ENCODE measurements at places on chromosomes 12 and 14.
A peak's percentile ranks its signal among the peaks of the same experiment; 100 is the strongest.

- DNase-seq = no peak
Observed at GRCh38 chr12:127980585-127980984, 286.4 kb upstream of the TMEM132C start.

- no peak for DNase-seq
Observed at GRCh38 chr14:21802441-21802840, 128.8 kb upstream of the OR4E1 start.

DNA sequence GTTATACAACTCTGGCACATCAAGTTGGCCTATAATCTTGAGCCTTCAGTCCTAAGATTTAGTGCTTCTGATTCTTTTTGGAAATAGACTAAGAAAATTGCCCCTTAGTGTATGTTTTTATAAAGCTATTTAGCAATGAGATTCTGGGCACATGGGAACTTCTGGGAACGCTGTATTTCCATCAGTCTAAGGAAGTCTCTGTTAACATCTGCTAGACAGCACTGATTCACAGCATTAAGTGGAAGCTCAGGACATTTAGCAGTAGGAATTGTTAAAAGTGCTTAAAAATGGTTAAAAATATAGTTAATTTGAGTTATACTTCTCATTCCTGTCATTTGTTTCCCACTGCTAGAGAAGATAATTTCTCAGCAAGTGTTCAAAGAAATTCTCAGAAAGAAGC is 579.1 kb downstream of the SLC16A7 start:
- DNase-seq = no peak

- no peak for DNase-seq
Observed at GRCh38 chr14:23521785-23522640, 29.6 kb downstream of the ZFHX2 start.

DNA sequence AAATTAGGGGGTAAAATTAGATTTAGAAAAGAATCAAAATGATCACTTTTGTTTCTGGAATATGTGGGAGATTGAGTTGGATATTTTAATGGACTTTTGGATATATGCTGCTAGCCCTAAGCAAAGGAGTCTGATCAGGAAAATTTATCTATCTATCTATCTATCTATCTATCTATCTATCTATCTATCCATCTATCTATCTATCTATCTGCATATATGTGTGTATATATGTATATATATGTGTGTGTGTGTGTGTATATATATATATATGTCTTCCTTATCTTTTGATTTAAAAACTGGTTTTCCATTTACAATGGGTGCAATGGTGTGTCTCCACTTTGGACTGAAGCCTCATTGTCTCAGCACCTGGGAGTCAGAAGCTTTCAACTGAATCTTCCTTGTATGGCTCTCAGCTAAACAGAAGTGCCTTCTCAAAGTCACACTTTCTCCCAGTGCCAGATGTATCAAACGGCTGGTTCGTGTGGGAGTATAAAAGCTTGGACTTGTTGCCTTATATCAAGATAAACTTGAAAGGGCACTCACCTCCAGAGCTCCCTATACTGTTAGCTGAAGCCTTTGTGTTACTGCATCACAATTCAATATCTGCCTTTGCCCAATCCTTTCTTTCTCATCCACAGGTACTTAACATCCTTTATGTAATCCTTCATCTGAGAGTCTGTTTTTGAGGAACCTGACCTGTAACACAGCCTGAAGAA is 31.6 kb upstream of the CD69 start:
- no peak for DNase-seq

DNA sequence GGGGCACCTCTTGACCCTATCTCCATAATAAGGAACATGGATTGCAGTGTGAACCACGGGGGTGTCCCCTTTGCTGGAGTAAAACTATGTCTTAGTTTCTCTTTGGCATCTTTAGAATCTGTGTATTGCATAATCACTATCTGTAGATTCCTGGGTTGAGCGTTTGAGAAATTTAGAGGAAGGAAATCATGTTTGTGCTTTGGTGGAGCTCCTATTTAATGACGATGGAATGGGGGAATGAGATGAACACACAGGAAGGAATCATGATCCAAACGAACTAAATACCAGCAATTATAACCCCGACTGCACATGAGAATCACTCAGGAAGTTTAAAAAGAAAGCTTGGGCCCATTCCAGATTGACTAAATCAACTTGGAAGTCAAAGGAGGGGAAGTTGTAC is 1.3 kb upstream of the MYG1 start:
- DNase-seq = no peak

GRCh38 chr12:43795716-43796280 is 10.3 kb downstream of the TWF1 start:
- no peak for DNase-seq

GRCh38 chr12:26469421-26470180 is 274.2 kb downstream of the SSPN start:
- no peak for DNase-seq

DNA sequence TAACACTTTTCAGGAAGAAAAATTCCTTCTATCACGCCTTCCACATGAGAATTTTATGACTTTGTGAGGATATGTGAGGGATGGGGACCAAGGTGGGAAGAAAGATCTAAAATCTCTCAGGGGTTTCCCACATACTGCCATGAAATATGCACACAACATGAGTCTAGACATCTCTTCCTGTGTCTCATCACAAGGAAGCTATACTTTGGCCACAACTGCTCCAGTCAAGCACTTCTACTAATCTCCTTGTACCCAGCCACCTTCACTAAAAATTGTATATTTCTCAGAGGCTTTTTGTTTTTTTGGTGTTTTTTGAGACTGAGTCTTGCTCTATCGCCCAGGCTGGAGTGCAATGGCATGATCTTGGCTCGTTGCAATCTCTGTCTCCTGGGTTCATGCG is 3.2 kb downstream of the OSBPL8 start:
- peak; percentile 29 for DNase-seq

GRCh38 chr14:104957146-104958113 is 20.7 kb downstream of the AHNAK2 start:
- no peak for DNase-seq

DNA sequence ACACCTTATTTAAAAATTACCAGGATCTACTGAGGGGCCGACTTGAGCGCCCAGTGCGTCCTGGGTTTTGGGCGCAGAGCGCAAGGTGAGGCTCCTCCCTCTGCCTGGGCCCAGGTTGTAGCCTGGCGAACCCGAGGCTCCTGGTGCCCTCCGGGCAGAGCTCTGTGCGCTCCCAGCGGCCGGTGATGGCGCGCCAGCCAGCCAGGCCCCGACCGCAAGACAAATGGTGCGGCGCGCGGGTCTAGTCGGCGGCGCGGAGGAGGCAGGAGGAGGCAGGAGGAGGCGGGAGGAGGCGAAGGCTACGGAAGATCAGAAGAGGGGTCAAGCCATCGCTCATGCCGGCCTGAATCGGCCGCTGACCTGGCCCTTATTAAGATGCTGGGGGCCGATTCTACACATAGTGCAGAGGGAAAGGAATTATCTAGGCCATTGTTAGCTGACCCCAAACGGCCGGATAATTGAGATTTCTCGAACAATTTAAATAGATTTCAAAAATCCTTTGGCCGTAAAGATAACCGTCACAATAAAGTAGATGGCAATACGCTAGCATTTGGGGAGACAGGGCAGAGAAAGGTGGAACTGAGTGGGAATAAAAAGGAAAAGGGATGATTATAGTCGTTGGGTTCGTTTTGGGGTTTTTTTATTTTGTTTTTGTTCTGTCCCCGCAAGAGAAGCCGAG is 2.8 kb downstream of the TBX5 start:
- DNase-seq = no peak

DNA sequence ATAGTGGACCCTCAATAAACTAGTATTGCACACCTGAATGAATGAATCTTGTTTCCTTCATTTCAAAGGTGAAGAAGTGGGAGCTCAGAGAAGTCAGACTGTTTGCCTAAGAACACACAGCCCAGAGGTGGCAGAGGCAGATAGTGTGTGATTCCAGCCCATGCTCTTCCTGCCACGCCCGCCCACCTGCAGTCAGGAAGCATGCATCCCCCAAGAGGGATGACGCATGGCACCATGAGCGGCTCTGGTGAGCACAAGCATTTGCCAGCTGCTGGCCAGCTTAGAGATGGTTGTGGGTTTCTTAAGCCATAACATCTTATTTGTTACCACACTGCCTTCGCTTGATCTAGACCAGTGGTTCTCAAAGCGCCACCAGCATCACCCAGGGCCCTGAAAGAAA is 133.8 kb downstream of the RIMBP2 start:
- no peak for DNase-seq

DNA sequence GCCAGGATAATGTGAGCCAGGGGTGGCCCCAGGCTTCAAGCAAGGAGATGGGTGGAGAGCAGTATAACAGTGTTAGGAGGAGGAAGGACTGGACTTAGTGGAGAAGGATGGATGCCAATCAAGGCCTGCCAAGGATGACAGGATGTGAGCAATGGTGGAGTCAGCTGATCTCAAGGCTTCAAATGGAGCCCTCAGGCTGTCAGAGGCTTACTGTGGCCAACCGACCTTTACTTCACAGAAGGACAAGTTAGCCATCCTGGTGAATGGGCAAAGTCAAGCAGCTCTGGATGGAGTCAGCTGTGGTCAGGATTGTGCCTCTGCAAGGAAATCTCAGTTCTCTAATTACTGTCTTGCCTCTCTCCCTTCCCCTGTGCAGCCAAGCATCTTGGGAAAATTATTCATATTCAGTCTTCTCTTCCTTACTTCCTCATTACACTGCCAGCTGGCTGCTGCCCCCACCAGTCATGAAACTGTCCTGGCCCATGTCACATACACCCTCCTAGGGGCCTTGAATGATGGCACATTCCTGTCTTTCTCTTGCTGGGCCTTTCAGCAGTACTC is 7.6 kb upstream of the STAT6 start:
- no peak for DNase-seq

DNA sequence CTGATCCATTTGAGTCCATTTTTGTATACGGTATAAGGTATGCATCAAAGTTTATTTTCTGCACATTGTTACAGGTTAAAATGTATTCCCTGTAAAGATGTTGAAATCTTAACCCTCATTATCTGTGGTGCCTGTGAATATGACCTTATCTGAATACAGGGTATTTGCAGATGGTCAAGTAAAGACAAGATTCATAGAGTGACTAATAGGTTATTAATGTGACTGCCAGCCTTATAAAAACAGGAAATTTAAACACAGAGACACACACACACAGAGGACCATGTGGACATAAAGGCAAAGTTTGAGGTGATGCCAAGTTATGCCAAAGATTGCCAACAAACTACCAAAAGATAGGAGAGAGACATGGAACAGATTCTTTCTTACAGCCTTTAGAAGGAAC is 347.2 kb upstream of the DCN start:
- DNase-seq = no peak

- DNase-seq = no peak
Observed at GRCh38 chr14:82122655-82123054, 589.0 kb upstream of the SEL1L start.

DNA sequence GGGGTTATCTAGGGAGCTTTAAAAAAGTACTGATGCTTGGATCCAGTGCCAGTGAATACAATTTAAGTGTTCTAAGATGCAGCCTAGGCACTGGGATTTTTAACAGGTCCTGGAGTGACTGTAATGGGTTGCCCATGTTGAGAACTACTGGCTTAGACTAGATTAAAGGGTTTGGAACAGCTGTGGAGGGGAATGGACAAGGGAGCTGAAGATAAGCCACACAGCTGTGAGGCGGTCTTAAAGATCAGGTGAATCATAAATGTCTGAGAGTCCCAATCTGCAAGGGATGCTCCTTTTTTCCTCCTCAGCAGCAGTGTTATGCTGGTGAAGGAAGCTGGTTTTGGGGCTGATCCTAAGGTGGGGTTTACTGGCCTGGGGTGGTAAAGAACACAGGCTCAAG is 35.5 kb upstream of the FRMD6 start:
- DNase-seq = no peak

DNA sequence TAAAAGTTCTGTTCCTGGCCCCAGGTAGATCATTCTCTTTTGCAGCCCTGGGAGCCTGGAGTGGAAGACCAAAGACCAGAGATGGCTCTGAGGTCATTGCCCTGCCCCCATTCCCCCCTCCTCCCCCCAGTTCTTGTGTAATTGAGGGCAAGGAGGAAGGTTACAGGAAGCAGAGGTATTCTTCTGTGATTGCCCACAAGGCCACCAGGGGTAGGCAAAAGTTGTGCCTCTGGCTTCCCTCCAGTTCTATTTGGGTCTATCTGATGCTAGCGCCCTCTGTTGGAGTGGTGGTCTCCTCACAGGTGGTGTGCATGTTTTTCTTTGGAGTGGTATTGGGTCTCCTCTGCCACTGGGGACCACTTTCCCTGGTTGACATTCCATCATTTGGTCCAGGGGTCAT is 41.2 kb upstream of the CRY1 start:
- DNase-seq = peak; percentile 9

GRCh38 chr14:22797017-22797917 is 18.0 kb downstream of the SLC7A7 start:
- DNase-seq = no peak

DNA sequence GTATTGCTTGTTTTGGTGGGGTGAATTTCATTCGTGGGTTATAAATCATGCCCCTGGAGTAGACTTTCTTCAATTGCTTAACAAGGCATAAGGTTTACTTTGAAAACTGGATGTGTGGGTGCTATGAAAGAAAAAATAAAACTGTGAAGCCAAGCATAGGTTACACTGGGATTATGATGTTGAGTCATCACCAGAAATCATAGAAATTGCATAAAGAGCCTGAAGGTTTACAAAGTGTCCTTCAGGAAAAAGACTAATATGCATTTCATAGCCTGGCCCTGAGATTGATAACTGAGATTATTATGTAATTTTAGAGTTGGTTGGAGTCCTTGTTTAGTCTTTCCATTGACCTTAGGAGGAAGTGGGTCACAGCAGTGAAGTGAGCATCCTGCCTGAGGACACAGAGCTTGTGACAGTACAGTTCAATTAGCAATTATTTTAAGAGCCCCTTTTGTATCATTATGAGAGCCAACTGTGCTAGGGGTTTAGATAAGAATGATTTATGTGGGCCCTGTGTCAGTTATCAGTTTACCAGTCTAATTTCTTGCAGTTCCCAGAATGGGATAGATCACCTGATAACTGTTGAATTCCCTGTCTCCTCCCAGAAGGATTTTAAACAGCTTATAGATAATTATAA is 13.6 kb downstream of the LRRK2 start:
- DNase-seq = no peak

- DNase-seq = no peak
Observed at GRCh38 chr14:65487783-65488494, 75.4 kb downstream of the FUT8 start.

- no peak for DNase-seq
Observed at GRCh38 chr14:101960225-101960624, 4.1 kb upstream of the DYNC1H1 start.

- DNase-seq = no peak
Observed at GRCh38 chr12:85821759-85822158, 14.4 kb downstream of the RASSF9 start.

GRCh38 chr12:6821591-6822425 is at the start of gene GPR162:
TSS of gene GPR162 (plus strand) at chr12:6821821. CDS start at chr12:6823899, 2,078 bp downstream.
- DNase-seq = no peak

DNA sequence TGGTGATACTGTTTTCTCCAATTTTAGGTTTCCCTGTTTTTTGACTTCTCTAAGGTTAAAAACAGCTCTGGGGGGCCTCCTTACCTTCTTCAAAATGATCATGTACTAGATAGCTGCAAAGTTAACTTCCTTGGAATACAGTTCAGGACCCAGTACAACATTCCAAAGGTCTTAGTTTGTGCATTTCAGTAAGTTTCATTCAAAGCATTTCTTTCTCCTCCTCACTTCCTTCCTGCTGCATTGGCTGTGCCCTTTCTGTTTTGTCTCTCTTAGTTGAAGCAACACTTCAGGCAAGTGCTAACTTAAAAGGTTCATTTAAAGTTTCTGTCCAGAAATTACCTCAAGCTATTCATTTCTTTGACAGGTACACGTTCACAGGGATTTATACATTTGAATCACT is 95.7 kb downstream of the SCN8A start:
- DNase-seq = no peak

GRCh38 chr14:76833011-76833410 is 6.8 kb downstream of the LRRC74A start:
- DNase-seq = no peak

- no peak for DNase-seq
Observed at GRCh38 chr12:85659754-85660530, 176.3 kb downstream of the RASSF9 start.
